ENCODE measurements at places on chromosomes 5 and 9. TPM values are rescaled to one million over a fixed set of nuclear protein-coding genes. Genes with fewer than 3 reads are reported as not detected.

IL17B gene
- total RNA-seq = not detected

PFN3 gene
- total RNA-seq = not detected

PCDHGB3 gene
- 0.23 TPM for total RNA-seq

EMB gene
- 48.9 TPM for total RNA-seq

HRH2 gene
- 0.05 TPM for total RNA-seq

PKD2L2 gene
- total RNA-seq = not detected

C5orf52 gene
- total RNA-seq = not detected

TAS2R1 gene
- not detected for total RNA-seq

G3BP1 gene
- total RNA-seq = 255 TPM

SLC36A2 gene
- total RNA-seq = not detected

ESM1 gene
- not detected for total RNA-seq

ZDHHC12 gene
- total RNA-seq = 67.2 TPM

PCDHB6 gene
- not detected for total RNA-seq

SPATA31E1 gene
- total RNA-seq = not detected

PCDHB12 gene
- not detected for total RNA-seq

PAEP gene
- total RNA-seq = not detected

GNA14 gene
- not detected for total RNA-seq

FSTL4 gene
- not detected for total RNA-seq

RELL2 gene
- total RNA-seq = 15.7 TPM

PAPPA gene
- 0.03 TPM for total RNA-seq
